ENCODE measurements at places on chromosomes 1 and 21.

DNA sequence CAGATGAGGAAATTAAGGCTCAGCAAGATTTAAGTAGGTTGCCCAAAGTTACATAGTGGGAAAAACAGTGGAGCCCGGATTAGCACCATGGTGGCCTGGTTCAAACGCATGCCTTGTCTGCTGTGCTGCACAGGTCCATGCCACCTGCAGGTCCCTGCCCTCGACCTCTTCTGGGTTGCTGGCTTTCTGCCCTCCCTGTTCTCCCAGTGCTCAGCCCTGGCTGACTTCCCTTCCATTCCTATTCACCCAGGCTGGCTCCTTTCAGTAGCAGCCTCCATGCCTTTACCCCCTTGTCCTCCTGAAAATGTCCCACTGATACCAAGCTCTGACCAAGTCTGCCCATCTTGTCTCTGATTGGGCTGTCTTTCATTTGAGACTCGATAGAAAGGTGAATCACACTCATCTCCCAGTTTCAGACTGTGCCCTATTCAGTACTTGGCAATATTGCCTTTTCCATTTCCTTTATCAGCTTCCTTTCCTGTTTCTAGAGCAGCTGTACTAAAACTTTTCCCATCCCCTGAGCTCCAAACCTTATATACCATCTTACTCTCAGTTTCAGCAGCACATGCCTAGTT is 75.8 kb downstream of the ST3GAL3 start:
- DNase-seq = no peak

DNA sequence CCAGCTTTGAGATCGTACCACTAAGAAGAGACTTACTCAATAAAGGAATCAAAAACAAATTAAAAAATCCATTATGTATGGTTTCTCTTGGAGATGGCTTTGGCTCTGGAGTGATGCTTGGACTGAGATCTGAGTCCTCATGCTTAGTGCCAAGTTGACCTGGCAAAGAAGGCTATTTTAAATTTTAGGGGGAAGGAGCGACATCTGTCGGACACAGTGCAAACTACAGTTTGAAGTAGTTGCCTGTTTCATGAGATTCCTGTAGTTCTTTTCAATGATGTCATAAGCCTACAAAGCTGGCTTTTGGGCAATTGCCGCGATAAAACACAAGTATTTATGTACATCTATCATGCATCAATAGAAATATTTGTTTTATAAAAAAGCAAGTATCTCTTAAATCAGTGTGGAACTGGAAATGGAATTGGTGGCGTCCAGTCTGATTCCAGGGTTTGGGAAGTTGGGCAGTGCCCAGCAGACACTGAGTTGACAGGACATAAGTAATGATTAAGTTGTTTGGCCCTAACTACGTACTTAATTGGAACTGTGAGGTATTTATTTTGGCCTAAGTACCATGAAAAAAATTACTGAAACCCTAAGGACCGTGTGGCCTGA is 50.0 kb downstream of the TBCE start:
- DNase-seq = no peak

DNA sequence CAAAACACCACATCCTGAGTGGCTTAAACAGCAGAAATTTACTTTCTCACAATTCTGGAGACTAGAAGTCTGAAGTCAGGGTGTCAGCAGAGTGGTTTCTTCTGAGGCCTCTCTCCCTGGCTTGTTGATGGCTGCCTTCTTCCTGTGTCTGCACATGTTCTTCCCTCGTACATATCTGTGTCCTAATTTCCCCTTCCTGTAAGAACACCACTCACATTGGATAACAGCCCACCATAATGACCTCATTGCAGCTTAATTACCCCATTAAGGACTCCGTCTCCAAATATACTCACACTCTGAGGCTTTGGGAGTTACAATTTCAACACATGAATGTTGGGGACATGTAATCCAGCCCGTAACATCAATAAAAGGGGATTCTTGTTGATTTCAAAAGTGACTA is 23.4 kb downstream of the C8A start:
- DNase-seq = no peak

GRCh38 chr21:26167593-26167992 is 3.0 kb downstream of the APP start:
- DNase-seq = no peak

GRCh38 chr1:30977105-30977504 is 68.5 kb upstream of the SDC3 start:
- DNase-seq = no peak

DNA sequence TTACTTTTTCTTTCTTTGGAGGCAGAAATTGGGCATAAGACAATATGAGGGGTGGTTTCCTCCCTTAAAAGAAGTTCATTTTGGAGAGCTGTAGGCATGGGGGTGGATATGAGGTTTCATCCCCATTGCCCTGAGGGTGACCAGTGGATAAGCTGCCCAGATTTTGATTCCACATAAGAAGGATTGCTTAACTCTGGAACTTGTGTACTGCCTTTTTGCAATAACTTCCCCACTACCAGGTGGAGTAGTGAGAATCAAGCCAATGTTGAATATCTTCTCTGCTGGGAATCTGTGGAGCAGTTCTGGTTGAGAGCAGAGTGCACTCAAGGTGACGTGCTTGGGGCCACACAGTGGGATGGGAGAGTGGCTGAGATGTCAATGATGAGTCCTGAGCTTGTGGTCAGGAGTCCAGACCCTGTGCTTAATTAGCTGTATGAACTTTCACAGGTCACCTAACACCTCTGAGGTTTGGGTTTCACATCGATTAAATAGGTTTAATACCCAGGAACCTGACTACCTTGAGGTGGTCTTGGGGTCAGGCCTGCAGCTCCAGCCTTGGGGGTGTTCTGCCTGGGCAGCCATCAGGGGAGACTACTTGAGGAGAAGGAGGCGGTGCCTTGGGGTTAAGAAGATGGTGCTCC is 152.9 kb downstream of the FCRL5 start:
- DNase-seq = no peak

GRCh38 chr1:101101360-101101759 is 75.8 kb upstream of the DPH5 start:
- no peak for DNase-seq

DNA sequence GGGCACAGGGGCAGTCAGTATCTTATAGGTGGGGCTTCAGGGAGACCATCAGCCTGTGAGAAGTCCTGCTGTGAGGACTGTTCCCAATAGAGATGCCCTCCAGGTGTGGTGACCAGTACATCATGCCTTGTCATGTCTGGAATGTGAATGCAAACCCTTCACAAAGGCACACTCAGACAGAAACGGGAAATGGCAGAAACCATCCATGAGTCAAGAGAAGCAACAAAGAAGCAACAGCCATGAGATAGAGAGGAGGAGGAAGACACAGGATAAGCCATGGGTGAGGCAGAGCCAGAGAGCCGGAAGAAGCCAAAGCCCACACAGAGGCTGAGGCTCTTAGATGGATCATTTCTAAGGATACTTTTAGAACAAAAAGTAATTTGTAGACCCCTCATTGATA is 20.1 kb upstream of the ZP4 start:
- DNase-seq = no peak

- DNase-seq = peak; percentile 89
These were observed 24.6 kb downstream of the PKP1 start for GRCh38 chr1:201307760-201308499.

- DNase-seq = no peak
These were observed 10.2 kb upstream of the PLXNA2 start for GRCh38 chr1:208254376-208254775.

DNA sequence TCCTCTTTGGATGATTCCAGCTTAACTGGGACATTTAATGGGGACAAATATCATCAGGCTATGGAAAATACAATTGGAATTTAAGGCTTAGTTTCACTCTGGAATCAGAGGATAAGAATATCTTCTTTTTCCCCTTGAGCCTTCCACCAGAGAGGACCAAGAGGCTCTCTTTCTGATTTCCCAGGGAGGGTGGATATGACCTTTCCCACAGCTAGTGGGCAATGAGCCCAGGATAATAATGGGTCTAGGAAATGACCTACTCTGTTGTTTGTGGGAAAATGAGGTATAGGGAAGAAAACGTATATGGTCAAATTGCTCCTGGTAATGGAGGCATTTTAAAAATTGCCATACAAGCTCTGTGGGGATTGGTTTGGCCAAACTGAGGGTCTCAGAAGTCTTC is 1.9 kb downstream of the OR6Y1 start:
- DNase-seq = no peak

GRCh38 chr1:241640867-241641622 is 876 bp upstream of the CHML start:
- peak; percentile 75 for DNase-seq

DNA sequence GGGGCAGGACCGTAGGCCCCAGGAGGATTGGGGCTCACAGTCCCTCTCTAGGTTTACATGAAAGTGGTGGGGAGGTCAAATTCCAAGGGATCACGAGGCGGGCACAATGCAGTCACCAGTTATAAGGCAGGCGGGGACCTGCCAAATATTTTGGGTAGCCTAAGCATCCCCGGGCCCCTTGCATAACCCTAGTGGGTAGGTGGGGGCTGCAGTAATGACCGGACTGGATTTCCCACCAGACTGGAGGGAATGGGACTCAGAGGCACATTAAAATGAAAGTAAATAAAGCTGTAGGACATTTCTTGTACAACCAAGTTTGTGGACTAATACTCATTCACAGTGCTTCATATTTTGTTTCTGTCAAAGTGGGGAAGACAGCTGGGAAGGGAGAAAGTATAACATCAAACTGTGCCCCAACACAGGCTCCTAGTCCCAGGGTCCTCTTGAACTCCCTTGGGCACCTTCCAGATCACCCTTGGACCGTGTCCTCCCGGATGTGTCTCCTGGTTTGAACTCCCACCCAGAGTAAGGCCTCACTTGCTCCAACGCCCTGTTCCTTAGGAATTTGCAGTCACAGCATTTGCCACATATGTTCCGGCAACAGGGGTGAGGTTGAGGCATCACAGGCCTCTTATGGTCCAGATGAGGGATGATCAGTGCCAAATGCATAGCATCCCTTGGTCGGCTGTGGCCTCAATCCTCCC is 28.4 kb upstream of the KIAA0040 start:
- DNase-seq = no peak

DNA sequence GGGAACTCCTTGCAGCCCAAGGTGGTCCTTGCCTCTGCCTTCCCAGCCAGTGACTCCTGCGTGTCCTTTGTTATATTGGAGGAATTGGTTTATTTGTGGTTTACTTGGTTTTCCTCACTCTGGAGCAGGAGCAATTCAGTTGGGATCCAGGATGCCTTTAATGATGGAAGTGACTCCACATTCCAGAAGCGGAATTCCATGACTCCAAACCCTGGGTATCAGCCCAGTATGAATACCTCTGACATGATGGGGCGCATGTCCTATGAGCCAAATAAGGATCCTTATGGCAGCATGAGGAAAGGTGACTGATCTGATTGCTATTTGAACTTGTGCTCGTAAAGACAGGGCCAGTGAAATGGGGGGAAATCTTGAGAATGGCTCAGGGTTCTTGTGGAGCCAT is 15.1 kb upstream of the PIGV start:
- no peak for DNase-seq

DNA sequence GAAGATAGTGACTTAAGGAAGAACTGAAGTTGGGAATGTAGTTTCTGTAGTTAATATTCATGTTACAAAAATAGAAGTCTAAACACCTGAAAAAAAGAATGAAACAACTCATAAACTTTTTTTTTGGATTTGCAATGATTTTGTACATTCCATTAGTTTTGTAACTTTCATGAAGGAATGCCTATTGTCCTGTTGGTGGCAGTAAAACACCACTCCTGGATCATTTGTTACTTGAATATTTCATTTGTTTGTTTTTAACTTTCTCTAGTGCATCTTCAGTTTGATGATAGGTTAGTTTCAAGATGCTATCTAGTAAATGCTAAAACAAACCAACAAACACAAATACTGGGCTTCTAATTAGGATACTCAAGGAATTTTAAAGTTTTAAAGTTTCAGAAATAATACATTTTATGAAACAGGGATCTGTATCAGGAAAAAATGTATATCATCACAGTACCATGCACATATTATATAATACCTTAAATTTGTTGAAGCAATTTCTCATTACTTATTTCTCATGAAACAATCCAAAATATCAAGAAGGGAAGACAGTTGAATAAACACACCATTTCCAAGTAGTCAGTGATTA is 229.7 kb upstream of the CACYBP start:
- DNase-seq = no peak

Measured in Peyer's patch (tissue), 4 donors.